ENCODE measurements at places on chromosomes 5 and 9.

DNA sequence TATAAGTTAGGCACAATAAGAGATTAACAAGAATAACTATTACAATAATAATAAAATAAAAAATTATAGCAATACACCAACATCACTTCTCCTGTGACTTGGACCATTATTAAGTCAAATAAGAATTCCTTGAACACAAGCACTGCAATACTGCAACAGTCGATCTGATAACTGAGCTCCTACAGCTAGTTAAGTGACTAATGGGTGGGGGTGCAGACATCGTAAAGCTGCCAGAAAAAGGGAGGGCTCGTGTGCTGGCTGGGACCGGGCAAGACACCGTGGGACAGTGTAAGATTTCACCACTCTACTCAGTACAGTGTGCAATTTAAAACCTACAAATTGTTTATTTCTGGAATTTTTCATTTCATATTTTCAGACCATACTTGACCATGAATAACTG lies 78.8 kb downstream of the SNX24 start:
- no peak for DNase-seq

DNA sequence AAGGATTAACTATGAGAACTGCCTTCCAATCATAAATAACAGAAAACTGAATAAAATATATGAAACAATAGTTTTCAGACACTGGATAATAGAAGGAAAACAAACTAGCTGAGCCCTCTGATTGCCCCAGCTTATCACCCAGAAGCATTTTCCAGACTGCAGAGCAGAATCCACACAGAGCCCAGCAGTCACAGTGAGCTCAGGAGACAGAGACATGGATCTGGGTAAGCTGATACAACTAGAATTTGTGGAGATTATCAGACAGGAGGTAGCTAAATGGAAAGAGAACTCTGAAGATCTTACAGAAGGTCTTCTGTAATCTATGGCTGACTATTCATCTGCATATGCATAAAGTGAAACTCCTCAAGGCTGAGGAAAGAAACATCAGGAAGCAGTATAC lies 128.8 kb downstream of the NR2F1-AS1 start:
- no peak for DNase-seq

DNA sequence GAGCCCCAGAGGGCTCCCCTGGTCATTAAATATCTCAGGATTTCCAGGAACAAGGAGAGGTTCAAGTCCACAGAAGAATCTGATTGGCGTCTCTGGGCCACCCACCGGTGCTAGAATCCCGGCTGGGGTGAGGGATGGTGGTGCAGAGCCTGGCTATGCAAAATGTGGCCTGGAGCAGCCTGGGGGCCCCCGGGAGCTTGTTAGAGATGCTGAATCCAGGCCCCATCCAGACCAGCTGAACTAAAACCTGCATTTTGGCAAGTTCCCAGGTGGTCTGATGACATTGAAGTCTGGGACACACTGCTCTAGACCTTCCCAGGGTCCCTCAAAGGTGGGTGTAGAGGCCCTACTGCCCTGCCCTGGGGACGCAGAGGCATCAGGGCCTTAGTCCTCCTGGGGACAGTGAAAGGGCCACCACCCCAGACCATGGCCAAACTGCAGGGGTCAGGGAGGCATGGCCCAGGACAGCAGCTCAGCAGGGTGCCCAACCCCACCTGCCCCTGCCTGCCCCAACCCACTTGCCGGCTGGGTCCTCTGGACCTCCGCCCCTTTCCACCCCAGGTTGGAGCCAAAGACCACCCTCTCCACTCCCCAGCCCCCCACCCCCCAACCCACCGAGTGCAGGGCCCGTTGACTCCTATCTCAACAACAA lies 34.7 kb downstream of the ADAMTS2 start:
- no peak for DNase-seq

DNA sequence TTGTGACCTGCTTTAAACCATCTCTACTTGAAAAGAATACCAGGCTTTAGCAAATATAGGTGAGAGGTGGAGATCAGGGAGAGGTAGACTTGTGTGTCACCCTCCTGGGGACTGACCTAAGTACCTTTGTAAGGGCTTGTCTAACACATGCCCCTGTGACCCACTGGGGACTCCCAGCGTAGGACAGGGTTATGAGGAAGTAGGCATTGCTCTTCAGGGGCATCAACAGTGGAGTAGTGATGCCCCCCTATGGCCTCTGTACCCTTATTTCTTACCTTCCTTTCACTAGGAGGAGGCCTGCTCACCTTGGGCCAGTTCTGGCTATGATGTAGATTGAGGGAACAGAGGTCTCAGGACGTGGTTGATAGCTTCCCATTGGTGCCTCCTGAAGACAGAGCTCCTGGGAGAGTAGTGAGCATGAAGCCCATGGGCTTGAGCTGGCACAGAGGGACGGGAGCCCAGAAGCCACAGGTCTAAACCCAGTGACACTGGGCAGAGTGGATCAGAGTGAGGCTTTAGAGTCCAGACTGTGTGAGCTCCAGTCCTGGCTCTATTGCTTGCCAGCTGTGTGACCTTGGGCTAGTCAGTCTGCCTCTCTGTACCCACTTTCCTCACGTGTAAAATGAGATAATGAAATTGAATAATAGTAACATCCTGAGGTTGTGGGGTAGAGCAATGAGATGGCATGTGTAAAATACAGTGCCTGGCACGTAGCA lies 191.7 kb downstream of the AOPEP start:
- DNase-seq, result no peak

- no peak for DNase-seq
These were observed at the start of gene UBE2QL1 for GRCh38 chr5:6448622-6449464. UBE2QL1 (plus strand) TSS chr5:6448859; CDS start chr5:6448894, 35 bp downstream.

GRCh38 chr5:127369796-127370195 lies 79.2 kb downstream of the MEGF10 start:
- DNase-seq, result no peak

All from NCI-H2029 treated with DMSO at 0.1 percent for 48 hours (cell line).